ENCODE measurements at places on chromosomes 6 and 20.

- no peak for DNase-seq
Observed at GRCh38 chr6:154127657-154128056, 88.6 kb downstream of the OPRM1 start.

- DNase-seq: no peak
Observed at GRCh38 chr20:44431502-44432234, 44.0 kb upstream of the TTPAL start.

DNA sequence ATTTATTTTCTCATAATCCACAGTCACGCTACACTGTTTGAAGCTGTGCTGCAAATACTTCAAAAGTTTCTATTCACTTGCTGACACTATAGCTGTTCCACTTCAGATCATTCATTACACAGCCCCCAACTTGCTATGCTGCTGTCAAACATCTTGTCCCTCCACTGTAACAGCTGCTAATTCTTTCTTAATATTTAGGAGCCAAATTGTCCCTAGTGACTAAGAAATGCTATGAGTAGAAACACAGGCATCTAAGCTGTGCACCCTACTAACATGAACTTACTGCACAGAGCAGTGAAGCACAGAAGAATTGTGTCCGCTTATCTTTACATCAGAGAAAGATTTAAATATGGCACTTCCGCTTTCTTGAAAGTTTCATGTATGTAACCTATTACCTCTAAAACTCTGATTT lies 91.3 kb downstream of the PDE10A start:
- DNase-seq: no peak

- DNase-seq: peak; percentile 47
Observed at GRCh38 chr20:19995220-19995863, 21.8 kb upstream of the NAA20 start.

- no peak for DNase-seq
Observed at GRCh38 chr6:15985379-15985959, 143.4 kb upstream of the MYLIP start.

DNA sequence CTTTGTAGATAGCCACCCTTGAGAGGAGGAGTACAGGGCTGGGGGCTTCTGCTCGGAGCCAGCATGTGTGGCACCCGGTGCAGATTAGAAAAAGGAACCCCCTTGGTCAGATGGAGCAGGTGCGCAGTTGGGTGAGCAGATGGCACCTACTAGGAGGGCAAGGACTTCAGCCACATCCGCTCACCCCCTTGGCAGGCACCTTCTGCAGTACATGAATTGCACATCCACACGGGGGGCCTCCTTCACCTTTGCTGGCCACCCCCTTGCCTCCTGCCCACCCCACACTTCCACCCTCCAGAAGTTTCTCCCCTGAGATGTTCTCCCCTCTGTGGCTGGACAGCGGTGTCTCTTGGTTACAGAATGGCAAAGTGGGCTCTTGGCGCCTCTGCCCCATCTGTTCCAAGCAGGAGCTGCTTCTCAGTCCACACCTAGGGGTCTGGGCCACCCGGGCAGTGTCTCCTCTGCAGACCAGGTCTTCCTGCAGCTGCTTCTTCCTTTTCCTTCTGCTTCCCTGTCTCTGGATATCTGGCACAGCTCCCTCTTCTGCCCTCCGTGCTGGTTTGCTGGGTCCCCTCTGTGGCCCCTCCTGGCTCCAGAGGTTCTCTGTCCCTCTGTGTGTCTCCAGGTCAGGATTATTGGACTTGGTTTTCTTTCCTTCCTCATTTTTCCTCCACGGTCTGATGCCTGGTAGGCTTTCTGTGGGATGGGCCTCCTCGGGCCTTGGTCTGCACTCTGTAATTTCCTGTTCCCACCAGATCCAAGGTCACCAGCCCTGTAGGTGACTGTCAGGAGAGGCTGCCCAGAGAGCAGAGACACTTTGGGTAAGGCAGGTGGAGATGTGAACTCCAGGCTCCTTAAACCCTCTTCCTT lies 4.1 kb downstream of the MDFI start:
- no peak for DNase-seq

DNA sequence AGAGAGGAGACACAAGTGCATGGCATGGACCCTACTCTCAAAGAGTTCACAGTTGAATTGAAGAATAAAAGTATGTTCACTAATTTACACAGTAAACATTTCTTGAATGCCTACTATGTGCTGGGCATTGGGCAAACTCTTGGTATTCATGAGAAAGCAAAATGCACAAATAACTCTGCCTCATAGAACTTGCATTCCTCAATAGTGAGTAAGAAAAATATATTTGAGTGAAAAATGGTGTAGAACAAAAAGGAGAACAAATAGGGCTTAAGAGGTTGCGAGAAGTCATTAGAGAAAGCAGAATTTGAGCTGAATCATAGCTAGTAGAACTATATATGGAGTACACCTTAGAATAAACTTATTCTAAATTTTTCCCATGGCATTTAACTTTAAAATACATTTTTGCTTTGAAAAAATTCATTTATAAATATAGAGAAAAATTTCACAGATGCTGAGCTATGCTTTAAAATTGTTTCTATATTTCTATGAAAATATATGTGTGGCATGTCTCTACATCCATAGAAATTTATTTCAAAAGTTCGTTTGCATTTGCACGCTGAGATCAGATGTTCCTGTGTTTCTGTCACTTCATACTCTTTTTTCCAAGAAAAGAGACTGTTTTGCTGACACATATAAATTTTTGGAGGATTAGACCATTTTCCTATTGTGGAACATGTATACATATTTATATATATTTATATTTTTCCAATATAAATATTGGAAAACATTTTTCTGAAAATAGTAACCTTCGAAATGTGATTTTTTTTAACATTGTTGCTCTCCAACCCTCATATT lies 236.1 kb downstream of the KCNQ5 start:
- no peak for DNase-seq

DNA sequence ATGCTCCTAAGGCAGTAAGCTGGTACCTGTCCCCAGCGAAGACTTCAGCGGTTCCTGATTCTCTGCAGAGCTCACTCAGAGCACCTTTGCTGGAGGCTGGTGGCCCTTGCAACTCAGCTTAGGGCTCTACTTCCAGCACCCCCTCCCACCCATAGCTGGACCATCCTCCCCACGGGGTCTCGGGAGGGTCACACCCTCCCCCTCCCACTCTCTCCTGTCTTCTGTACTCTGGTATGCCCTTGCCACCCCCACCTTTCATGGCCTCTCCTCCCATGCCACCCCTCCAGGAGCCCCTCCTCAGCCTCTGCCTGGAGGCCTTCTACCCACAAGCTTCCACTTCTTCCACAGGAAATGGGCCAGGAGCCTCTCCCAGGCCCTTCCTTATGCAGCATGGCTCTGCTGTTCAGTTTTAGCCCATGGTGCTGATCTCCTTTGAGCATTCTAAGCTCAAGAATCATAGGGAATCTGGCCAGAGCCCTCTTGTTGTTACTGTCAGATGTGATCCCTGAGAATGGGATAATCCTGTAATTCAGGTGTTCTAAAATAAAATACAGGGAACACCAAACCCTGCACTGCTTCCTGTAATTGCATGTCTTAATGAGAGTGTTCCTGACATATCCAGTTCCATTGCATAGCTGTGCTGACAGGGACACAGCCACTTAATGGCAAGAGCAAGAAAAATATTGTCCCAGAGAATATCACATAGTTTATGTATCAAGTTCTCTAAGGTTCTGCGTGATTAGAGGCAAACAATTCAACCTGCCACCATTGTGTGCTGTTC lies 142.1 kb downstream of the SYNDIG1 start:
- no peak for DNase-seq

- no peak for DNase-seq
Observed at GRCh38 chr20:51347831-51348230, 194.7 kb downstream of the NFATC2 start.

DNA sequence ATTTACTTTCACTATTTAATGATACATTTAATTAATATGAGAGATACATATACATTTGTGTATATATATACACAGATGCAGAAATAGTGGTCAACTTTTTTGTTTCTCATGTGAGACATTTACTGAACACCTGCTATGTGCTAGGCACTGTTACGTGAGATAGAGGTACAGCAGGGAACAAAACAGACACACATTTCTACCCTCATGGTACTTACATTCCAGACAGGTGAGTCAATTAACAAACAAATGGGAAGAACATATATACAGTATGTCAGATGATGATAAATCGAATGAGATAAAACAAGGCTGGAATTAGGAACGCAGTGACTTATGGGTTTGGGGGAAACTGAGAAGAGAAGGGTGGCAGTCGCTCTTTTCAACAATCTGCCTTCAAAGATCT lies 5.1 kb downstream of the TFB1M start:
- DNase-seq: no peak

DNA sequence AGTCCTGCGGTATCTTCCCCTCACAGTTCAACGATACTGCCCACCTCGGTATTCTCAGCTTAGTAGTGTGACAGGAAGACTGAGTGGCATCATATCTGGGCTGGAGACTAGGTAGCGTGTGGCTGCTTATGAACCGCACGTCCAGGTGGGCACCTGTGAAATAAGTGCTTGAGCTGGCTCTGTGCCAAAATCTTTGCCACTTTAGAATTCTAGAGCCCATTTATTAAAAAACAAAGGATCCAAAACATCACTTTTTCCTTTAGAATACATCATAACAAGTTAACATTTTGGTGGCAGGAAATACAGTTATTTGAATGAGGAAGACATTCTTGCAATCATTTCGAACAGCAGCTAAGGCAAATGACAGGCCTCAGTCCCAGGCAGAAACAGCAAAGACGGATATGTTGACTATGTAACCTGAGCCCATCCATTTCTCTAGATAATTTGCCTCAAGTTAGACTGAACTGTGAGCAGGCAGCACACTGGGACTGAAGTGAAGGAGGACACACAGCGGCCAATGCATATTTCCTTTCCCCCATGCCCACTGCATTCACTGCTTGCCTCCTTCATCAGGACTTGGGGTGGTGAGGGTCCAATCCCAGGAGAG lies 136.6 kb downstream of the GMDS start:
- no peak for DNase-seq

DNA sequence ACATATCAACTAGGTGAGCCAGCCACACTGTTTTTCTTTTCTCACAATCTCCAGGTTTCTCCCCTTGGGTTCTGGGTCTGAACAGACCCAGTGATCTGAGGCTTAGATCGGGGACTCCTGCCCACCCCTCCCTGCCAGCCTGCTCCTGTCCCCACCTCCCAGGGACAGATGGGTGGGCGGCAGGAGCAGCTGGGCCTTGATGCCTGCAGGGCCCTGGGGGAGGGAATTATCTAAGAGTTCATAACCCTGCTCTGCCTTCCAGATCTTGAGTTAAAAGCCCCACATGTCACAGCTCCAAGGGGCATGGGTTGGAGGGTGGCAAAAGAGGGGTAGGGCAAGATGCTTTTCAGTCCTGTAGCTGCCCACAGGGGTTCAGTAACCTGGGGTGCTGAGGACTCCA lies 5.2 kb upstream of the XKR7 start:
- DNase-seq: no peak

DNA sequence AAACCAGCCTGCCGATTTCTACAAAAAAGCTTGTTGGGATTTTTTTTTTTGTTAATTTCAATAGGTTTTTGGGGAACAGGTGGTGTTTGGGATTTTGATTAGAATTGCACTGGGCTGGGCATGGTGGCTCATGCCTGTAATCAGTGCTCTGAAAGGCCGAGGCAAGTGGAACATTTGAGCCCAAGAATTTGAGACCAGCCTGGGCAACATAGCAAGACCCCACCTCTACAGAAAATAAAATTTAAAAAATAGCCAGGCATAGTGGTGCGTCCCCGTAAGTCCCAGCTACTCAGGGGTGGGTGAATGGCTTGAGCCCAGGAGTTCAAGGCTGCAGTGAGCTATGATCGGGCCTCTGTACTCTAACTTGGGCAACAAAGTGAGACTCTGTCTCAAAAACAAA lies 40.5 kb upstream of the ASF1A start:
- no peak for DNase-seq

- DNase-seq: no peak
Observed at GRCh38 chr20:45105317-45105716, 4.4 kb upstream of the KCNS1 start.

GRCh38 chr6:35213824-35214756 lies at the start of gene SCUBE3:
Gene SCUBE3 (plus strand): TSS chr6:35213956. CDS start chr6:35214419, 463 bp downstream.
- DNase-seq: peak; percentile 22

DNA sequence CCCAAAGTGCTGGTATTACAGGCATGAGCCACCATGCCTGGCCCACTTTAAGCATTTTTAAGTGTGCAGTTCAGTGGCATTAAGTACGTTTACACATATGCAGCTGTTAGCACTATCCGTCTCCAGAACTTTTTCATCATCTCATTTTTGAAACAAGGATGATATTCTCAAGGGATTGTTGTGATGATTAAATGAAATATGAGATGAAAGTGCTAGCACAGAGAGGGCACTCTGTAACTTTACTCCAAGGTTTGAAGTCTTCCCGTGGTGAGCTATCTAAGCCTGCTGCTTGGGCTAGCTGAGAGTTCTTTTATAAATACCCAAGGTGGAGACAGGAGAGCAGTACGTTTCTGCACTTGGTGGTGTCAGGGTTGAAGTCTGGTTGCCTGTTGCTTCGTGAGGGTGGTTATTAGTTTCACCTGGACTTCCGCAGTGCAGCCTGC lies 6.6 kb downstream of the TM9SF4 start:
- DNase-seq: no peak

- DNase-seq: no peak
Observed at GRCh38 chr6:111559188-111560097, 46.2 kb downstream of the TRAF3IP2 start.

- DNase-seq: no peak
Observed at GRCh38 chr6:167013067-167013466, 13.9 kb downstream of the CEP43 start.

- no peak for DNase-seq
Observed at GRCh38 chr6:314377-314776, 22.1 kb downstream of the DUSP22 start.

GRCh38 chr6:142845624-142846458 lies 99.1 kb downstream of the HIVEP2 start:
- peak; percentile 85 for DNase-seq

DNA sequence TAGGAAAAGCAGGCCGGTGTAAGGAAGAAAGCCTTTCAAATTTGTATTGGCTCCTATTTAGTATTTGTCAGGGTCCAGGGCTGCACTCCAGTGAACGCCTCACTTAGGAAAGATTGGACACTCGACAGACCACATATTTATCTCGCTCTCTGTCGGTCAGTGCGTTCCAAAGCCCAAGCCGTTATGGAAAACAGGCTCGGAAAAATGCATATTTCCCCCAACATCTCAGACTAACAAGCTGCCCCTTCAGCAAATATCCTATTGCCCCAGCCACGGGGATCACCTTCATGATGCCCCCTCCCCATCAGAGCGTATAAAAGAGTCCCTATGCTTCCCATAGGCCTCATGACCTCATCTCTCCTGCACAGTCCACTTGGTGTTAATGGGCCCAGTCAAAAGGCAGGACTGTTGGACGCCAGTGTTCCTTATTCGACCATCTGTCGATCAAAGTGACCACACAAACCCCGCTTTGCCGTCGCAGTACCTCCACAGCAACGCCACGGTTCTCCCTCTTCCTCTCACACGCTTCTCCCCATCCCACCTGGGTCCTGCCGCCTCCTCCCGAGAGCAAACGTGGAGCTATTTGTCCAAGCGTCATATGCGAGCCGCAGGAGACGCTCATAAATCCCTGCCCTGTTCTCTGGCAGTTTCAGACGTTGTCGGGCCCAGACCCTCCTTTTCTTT lies 63.3 kb downstream of the NPEPL1 start:
- DNase-seq: no peak
